ENCODE measurements at places on chromosomes 1 and 21.

DNA sequence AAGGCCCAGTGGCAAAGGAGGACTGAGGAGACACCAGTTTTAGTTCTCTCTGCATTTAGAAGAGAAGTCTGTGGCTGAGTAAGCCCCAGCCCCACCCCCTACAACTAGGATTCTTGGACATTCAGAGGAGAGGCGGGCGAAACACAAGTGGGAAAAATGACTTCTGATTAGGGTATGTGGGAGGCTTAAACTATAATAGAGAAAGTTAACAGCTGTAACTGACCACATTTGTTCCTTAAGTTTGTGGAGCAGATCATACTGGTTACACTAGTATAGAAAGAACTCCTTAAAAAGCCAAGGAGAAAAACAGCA, 11.2 kb upstream of the TRIM33 start:
- no peak overlapping the region for H3K27ac ChIP-seq
- no peaks in the 10 kb centered on the region for H3K27me3 ChIP-seq
- DNase-seq, result no peak

DNA sequence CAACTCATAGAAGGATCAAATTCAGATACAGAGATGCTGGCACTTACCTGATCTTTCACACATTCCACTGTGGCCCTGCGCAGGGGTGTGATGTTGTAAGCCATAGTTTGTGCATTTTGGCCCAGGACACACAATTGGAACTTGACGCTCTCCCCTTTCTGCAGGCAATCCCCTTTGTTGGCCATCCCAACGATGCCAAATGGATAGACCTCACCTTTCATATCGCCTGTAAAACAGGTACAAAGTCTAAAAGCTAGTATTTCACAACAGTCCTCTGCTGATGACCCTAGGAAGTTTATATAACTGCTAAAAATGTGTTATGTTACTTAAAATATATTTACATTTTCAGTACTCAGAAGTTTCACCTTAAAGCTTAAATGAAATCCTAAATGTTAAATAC, 3.9 kb upstream of the NRAS start:
- DNase-seq, result no peak
- H3K27me3 ChIP-seq, result no peaks in the 10 kb centered on the region
- peaks cover 13% of the 10 kb centered on the region for H3K4me1 ChIP-seq
- H3K27ac ChIP-seq, result no peak overlapping the region
- peaks cover 44% of the 10 kb centered on the region for H3K36me3 ChIP-seq

GRCh38 chr21:44566403-44566802, 7.1 kb upstream of the KRTAP10-4 start:
- H3K4me3 ChIP-seq, result no peak overlapping the region
- H3K4me1 ChIP-seq, result no peaks in the 10 kb centered on the region
- no peaks in the 10 kb centered on the region for H3K36me3 ChIP-seq
- H3K27ac ChIP-seq, result no peak overlapping the region
- no peak for DNase-seq
- H3K27me3 ChIP-seq, result peaks cover 4% of the 10 kb centered on the region

DNA sequence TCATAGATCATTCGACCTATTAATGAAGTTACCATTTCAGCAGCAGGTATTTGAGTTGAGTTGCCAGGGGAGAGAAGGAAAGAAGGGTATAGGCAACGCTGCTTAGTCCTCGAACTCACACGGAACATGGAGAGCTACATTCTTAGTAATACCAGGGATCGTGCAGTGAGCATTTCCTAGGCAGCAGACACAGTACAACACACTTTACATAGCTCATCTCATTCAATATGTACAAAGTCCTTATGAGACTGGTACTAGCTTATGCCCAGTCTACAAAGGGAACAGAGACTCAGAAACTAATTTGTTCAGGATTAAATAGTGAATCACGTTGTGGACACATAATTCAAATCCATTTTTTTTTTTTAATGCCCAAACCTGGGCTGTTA, 25.6 kb downstream of the IRF2BP2 start:
- no peak overlapping the region for H3K4me3 ChIP-seq
- no peaks in the 10 kb centered on the region for H3K36me3 ChIP-seq
- peaks cover 40% of the 10 kb centered on the region for H3K4me1 ChIP-seq
- no peaks in the 10 kb centered on the region for H3K27me3 ChIP-seq
- no peak overlapping the region for H3K27ac ChIP-seq
- no peak for DNase-seq

DNA sequence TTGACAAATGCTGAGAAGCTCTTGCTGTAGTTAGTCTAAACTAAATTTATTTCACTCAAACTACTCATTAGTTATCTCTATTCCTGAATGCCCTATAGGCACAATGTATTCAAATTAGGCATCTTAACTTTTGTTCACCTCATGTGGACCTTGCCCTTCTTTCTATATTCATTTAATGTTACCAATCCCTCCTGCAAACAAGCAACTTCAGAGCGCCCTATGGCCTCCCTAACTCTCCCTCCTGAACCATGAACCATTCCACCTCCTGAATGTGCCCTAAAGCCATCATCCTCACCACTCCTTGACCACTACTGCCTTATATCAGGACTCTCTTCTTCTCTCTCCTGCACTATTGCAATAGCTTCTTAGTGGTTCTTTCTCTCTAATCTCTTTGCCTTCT, 34.8 kb upstream of the SAMD13 start:
- no peak for DNase-seq
- H3K4me3 ChIP-seq, result no peak overlapping the region
- H3K4me1 ChIP-seq, result peaks cover 40% of the 10 kb centered on the region
- no peak overlapping the region for H3K27ac ChIP-seq
- H3K36me3 ChIP-seq, result no peaks in the 10 kb centered on the region
- H3K27me3 ChIP-seq, result no peaks in the 10 kb centered on the region

- H3K36me3 ChIP-seq, result peaks cover 25% of the 10 kb centered on the region
- no peaks in the 10 kb centered on the region for H3K27me3 ChIP-seq
- no peak for DNase-seq
- peaks cover 5% of the 10 kb centered on the region for H3K4me1 ChIP-seq
- no peak overlapping the region for H3K4me3 ChIP-seq
Observed at GRCh38 chr1:7781501-7781900, 2.6 kb upstream of the PER3 start.

GRCh38 chr1:27602462-27603308, 1.3 kb downstream of the AHDC1 start:
- DNase-seq, result no peak
- no peaks in the 10 kb centered on the region for H3K27me3 ChIP-seq
- H3K4me3 ChIP-seq, result peak overlapping the region; percentile 92
- H3K27ac ChIP-seq, result peak overlapping the region; percentile 96
- peaks cover 30% of the 10 kb centered on the region for H3K4me1 ChIP-seq

GRCh38 chr1:113787663-113788062, 24.6 kb downstream of the RSBN1 start:
- DNase-seq, result no peak
- peaks cover 34% of the 10 kb centered on the region for H3K36me3 ChIP-seq
- H3K27ac ChIP-seq, result no peak overlapping the region
- no peak overlapping the region for H3K4me3 ChIP-seq

DNA sequence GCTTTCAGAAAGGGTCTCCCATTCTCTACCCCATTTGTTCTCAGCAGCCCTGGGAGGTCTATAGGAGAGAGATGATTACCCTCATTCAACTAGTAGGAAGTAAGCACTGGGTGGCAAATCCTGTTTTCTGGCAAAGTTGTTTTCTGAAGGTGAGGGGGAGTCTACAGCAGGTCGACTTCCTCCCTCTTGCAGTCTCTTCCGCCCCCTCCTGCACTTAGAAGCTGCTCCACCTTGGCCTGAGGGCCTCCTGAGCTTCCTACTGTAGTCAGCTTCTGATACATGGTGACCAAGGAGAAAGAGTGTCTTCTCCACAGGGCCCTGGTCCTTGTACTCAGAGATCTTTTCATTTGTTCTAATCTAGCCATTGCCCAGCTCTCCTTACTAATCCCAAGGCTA, 93.1 kb downstream of the RGL1 start:
- DNase-seq, result no peak
- no peak overlapping the region for H3K4me3 ChIP-seq

GRCh38 chr21:28391938-28392849, 600.5 kb downstream of the LTN1 start:
- H3K27me3 ChIP-seq, result no peaks in the 10 kb centered on the region
- peaks cover 14% of the 10 kb centered on the region for H3K4me1 ChIP-seq
- DNase-seq, result no peak
- H3K36me3 ChIP-seq, result peaks cover 8% of the 10 kb centered on the region

GRCh38 chr21:14768042-14768441, 221.9 kb upstream of the SAMSN1 start:
- DNase-seq, result no peak
- H3K27me3 ChIP-seq, result no peaks in the 10 kb centered on the region
- no peaks in the 10 kb centered on the region for H3K36me3 ChIP-seq

DNA sequence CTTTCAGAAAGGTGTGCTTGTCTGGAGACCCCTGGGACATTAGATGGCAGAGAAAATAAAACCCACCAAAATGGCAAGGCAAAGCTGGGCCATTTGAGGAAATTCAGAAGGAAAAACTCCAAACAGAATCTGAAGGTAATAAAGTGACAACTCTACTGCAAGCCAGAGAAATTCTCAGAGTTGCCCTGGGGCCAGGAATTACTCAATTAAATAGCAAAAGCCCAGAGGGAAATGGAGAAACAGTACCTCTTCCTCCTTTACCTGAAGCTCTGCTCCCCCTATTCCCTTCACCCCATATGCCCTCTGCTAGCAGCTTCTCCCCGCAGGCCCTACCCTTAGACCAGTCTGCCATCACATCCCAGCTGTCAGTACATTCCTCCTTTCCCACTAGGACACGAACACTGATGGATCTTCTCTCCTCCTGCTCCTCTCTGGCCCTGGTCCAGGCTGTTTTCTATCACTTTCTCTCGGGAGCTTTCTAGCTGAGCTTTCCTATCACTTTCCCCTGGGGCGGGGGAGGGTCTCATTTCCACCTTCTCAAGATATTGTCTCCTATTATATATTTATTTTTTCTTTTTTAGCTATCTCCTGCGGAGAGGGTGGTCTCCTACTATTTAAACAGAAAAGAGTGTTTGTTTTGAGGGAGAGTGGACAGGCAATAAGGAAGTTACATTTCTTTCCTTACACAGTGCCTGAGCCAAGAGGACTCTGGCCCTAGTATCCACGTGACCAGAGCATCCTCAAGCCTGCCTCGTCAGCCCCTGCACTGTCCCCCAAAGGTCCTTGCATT, 47.7 kb upstream of the RBM15 start:
- no peak overlapping the region for H3K27ac ChIP-seq
- no peak overlapping the region for H3K4me3 ChIP-seq
- H3K4me1 ChIP-seq, result peaks cover 17% of the 10 kb centered on the region
- no peaks in the 10 kb centered on the region for H3K36me3 ChIP-seq

- H3K4me3 ChIP-seq, result no peak overlapping the region
- H3K27me3 ChIP-seq, result no peaks in the 10 kb centered on the region
- H3K4me1 ChIP-seq, result peaks cover 12% of the 10 kb centered on the region
- peaks cover 1% of the 10 kb centered on the region for H3K36me3 ChIP-seq
- no peak for DNase-seq
- peak overlapping the region; percentile 71 for H3K27ac ChIP-seq
Observed at GRCh38 chr1:77438236-77438913, 156.6 kb downstream of the AK5 start.

GRCh38 chr1:182383037-182383661, 8.4 kb downstream of the GLUL start:
- peaks cover 61% of the 10 kb centered on the region for H3K36me3 ChIP-seq
- no peak for DNase-seq
- H3K4me1 ChIP-seq, result no peaks in the 10 kb centered on the region
- H3K27me3 ChIP-seq, result no peaks in the 10 kb centered on the region
- no peak overlapping the region for H3K4me3 ChIP-seq
- no peak overlapping the region for H3K27ac ChIP-seq

- peaks cover 21% of the 10 kb centered on the region for H3K4me1 ChIP-seq
- no peaks in the 10 kb centered on the region for H3K27me3 ChIP-seq
- H3K27ac ChIP-seq, result no peak overlapping the region
- no peak overlapping the region for H3K4me3 ChIP-seq
Observed at GRCh38 chr1:113046569-113046968, 26.4 kb upstream of the LRIG2 start.
